ENCODE measurements at places on chromosomes 12 and 14.

DNA sequence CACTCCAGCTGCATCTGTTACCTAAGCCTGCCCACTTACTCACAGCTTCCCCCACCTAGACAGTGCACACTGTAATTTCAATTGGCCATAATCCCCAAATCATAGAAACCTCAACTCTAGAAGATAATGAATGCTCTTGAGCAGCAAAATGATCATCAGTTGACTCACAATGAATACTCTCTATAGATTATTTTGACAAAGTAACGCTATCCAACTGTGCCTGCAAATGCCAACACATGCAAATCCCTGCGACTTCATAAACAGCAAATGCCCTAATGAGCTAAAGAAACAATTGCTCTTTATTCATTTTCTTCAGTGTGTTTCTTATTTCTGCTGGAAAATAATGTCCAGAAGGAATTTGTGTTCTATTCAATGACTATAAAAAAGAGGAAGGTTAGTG, 319.5 kb downstream of the PAWR start:
- DNase-seq, result no peak

GRCh38 chr12:11106288-11106687, 14.2 kb upstream of the TAS2R43 start:
- no peak for DNase-seq

- DNase-seq, result no peak
Observed at GRCh38 chr12:57033431-57033830, 16.5 kb downstream of the MYO1A start.

GRCh38 chr12:63064080-63064479, 86.9 kb downstream of the AVPR1A start:
- DNase-seq, result no peak

DNA sequence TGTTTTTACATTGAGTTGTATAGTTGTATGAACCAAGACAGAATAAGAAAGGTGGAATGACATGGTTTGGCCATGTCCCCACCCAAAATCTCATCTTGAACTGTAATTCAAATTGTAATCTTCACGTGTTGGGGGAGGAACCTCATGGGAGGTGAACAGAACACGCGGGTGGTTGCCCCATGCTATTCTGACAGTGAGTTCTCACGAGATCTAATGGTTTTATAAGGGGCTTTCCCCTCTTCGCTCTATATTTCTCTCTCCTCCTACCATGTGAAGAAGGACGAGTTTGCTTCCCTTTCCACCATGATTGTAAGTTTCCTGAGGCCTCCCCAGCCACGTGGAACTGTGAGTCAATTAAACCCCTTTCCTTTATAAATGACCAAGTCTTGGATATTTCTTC, 25.3 kb downstream of the DDHD1 start:
- no peak for DNase-seq

DNA sequence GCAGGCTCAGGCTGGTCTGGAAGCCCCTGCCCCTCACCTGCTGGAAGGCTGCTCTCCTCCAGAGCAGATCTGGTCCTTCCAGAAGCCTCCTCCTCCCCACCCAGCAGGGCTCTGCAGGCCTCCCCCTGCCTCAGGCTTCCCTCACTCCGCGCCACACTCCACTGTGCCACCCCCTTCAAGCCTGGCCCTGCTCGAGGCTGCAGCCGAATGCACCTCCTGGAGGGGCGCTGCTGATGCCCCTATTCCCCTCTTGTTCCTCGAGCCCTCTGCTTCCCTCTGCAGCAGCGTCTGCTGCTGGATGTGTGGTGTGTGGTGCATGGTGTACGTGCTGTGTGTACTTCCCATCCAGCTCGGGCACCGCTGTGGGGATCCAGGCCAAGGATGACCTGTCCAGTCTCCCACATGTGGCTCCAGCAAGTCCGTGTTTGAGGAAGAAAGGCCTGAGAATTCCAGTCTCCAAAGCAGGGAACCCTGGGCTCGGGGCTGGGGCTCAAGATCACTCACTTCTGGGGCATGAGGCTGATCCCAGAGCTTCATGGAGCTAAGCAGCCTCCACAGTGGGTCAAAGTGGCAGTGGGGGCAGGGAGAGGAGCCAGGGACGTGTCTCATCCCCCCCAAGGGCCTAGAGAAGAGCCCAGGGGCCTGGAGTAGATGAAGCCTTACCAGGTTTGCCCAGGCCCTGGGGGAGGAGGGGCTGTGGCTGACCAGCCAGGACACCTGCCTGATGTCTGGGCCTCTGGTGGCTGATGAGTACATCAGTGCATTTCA, 136.0 kb upstream of the C14orf180 start:
- DNase-seq, result no peak

- no peak for DNase-seq
Observed at GRCh38 chr12:96271469-96272199, 77.5 kb downstream of the ELK3 start.

GRCh38 chr12:80791863-80792262, 75.2 kb downstream of the MYF5 start:
- no peak for DNase-seq
